Muscle of arm (tissue), 14 donors: ENCODE measurements at places on chromosomes 4 and X. TPM values are rescaled to one million over a fixed set of nuclear protein-coding genes. Genes with fewer than 3 reads are reported as not detected.

The AWAT2 gene
- not detected for polyA plus RNA-seq

The IL1RAPL1 gene
- 1.3 TPM for polyA plus RNA-seq

The NHSL2 gene
- polyA plus RNA-seq, result 13.4 TPM

The VMA21 gene
- 17.5 TPM for polyA plus RNA-seq

The MBNL3 gene
- 15.2 TPM for polyA plus RNA-seq

The CRMP1 gene
- polyA plus RNA-seq, result not detected

The WNK3 gene
- 4.0 TPM for polyA plus RNA-seq

The BEND4 gene
- polyA plus RNA-seq, result 0.10 TPM

The HGFAC gene
- 1.1 TPM for polyA plus RNA-seq

The FAM9C gene
- not detected for polyA plus RNA-seq

The CT45A1 gene
- 0.70 TPM for polyA plus RNA-seq

The PTCHD1 gene
- 0.70 TPM for polyA plus RNA-seq

The GALNTL6 gene
- polyA plus RNA-seq, result not detected

The PDZD4 gene
- 2.8 TPM for polyA plus RNA-seq

The BMX gene
- polyA plus RNA-seq, result 2.8 TPM

The SMR3B gene
- polyA plus RNA-seq, result not detected

The ASB11 gene
- polyA plus RNA-seq, result 6.1 TPM

The EMCN gene
- 38.6 TPM for polyA plus RNA-seq

The GUCY1B1 gene
- polyA plus RNA-seq, result not detected

The DUX4 gene
- polyA plus RNA-seq, result not detected

The PRR32 gene
- polyA plus RNA-seq, result 184 TPM
